ENCODE measurements at places on chromosomes 1 and 21.
A peak's percentile ranks its signal among the peaks of the same experiment; 100 is the strongest.

GRCh38 chr1:3663999-3664699 is 11.8 kb downstream of the TP73 start:
- DNase-seq: peak; percentile 22

GRCh38 chr1:37556712-37557196 is at the start of gene DNALI1:
Gene DNALI1 (plus strand): TSS chr1:37556940. CDS start chr1:37556995, 55 bp downstream.
- peak; percentile 30 for DNase-seq

DNA sequence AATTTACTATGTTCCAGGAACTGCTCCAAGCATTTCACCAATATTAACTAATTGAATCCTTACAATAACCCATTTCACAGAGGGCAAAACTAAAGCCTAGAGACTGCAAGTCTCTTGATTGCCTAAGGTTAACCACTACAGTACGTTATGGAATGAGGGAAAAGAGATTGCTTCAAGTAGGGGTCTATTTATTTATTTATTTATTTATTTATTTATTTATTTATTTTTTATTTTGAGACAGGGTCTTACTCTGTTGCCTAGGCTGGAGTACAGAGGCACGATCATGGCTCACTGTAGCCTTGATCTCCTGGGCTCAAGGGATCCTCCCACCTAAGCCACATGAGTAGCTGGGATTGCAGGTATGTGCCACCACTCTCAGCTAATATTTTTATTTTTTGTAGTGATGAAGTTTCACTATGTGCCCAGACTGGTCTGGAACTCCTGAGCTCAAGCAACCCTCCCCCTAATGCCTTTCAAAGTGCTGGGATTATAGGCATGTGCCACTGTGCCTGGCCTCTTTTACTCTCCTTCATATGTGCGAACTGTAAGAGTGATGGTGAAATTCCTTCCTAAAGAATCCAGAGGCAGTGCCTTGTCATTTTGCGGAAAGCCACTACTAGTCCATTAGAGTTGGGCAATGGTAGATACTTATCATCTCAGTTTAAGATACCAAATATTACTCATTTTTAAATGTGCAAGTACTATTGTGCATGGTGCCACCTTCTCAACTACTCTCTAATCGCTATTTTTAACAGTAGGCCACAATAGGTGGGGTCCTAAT is 65.7 kb upstream of the CYP2J2 start:
- DNase-seq: no peak

DNA sequence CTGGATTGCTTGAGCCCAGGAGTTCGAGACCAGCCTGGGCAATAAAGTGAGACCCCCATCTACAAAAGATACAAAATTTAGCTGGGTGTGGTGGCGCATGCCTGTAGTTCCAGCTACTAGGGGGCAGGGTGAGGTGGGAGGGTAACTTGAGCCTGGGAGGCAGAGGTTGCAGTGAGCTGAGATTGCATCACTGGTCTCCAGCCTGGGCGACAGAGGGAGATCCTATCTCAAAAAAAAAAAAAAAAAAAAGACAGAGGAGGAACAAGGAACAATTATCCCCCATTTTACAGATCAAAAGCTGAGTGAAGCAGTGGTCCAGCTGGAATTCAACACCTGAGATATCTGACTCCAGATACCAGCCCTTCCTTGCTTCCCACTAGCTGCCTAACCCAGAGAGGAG is 34.8 kb downstream of the L1TD1 start:
- DNase-seq: no peak

DNA sequence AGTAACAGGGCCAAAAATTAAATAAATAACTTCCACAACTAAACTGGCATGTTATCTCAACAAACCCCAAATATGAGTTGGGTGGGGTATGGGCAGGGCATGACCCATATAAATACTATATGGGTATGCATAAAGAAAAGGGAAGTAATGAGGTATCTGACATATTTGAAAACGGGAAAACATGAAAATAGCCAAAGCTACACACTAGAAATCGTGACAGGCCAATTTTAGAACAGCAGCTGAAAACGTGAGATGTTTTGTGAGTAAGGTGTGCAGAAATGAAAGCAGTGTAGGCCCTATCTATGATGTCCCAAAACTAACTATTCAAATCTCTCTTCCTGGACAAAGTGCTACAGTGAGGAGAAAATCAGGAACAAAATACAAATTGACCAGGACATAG is 537.9 kb upstream of the NR5A2 start:
- peak; percentile 9 for DNase-seq

DNA sequence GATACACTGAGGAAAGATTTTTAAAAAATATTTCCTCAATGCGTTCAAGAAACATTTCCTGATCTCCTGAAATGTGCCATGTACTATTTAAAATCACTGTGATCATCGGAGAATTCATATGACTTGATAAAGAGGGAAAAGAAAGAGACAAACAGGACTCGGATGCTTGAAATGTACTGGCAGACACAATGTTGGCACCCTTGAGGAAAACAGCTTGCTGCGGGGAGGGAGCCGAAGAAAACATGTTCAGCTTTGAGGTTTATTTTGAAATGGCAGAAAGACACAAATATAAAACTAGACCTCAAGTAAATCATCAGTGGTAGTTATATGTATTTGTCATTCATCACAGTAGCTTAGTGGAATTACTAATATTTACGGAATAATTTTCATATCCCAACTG is 100.9 kb upstream of the BRINP3 start:
- no peak for DNase-seq

- no peak for DNase-seq
Observed at GRCh38 chr21:40134731-40135492, 267.7 kb downstream of the PCP4 start.

- DNase-seq: no peak
Observed at GRCh38 chr1:92822879-92823278, 9.0 kb upstream of the RPL5 start.

- no peak for DNase-seq
Observed at GRCh38 chr21:28336314-28336713, 656.4 kb downstream of the LTN1 start.

DNA sequence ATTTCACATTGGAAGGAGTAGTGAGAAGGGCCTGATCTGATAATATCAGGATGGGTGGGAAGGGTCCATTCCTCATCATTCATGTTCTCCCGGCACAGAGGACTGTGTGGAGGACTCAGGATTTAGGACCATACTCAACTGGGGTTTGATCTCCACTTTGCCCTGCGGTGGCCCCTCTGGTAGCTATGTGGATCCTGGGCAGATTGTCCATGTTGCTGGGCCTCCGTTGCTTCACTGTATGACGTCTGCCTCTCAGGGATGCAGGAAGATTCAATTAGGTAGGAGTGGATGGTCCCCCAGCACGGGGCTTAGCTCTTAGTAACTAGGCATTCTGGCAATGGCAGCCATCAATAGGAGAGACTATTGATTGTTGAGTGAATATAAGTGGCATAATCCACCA is 2.3 kb downstream of the ETS2 start:
- DNase-seq: no peak

DNA sequence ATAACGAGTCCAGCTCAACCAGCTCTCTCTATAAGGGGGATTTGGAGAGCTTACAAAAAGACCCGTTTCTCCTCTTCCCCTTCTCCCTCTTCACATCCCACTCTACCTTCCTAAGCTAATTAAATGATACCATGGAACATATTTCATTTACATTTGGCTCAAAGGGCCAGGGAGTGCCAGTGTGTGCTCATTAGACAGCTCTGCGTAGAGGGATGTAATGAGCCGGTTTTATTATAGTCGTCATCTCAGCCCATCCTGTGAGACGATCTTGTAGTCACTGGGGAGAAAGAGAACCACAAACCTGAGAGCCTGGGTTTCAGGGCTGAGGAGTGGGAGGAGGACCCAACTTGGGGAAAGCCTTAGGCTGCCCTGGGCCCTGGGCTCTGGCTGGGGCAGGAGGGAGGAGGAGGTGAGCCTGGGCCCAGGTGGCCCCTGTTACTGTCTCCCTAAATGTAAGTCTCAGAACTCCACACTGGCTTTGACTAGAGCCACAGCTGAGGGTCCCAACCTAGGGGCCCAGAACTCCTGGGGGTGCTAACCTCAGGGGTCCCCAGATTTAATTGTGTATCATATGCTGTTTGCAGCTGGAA is 354.6 kb downstream of the MATN1 start:
- DNase-seq: no peak

- no peak for DNase-seq
Observed at GRCh38 chr1:145771056-145771455, 51.8 kb downstream of the CD160 start.

DNA sequence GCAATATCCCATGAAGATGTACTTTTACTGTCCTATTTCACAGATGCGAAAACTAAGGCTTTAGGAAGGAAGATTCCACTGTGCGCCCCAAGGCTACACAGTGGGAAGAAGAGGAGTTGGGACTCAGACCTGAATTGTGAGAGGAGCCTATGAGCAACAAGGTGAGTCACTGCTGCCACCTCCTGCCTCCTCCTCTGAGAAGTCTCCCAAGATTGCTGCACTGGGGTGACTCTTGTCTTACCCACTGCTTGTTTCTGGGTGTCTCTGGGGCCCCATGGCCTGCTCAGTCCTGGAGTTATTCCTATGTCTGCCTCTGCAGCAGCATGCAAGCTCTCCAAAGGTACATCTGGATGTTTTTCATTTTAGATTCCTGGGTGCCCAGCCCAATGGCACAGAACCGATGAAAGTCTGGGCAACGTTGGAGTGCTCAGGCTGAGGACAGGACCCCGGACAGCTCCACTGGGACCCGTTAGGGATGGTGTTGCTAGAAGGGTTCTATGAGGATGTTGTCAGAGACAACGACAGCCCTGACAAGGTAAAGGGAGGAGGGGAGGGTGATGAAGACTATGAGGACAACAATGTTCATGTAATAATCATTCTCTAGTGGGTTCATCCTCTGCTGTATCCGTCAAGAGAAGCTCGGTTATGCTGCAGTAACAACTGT is 11.0 kb upstream of the C1QA start:
- DNase-seq: no peak

- DNase-seq: peak; percentile 59
Observed at GRCh38 chr1:87329526-87330056, 911 bp downstream of the LMO4 start.

Data from germinal center (tissue), 1 donor.